Thoracic aorta (tissue), 2 donors: ENCODE measurements at places on chromosomes 11 and 22. TPM values are rescaled to one million over a fixed set of nuclear protein-coding genes. Genes with fewer than 3 reads are reported as not detected.

CD3D gene
- total RNA-seq, result 1.6 TPM

- no peak for DNase-seq
Observed at GRCh38 chr11:1271927-1272326, 37.5 kb downstream of the TOLLIP start.

DNA sequence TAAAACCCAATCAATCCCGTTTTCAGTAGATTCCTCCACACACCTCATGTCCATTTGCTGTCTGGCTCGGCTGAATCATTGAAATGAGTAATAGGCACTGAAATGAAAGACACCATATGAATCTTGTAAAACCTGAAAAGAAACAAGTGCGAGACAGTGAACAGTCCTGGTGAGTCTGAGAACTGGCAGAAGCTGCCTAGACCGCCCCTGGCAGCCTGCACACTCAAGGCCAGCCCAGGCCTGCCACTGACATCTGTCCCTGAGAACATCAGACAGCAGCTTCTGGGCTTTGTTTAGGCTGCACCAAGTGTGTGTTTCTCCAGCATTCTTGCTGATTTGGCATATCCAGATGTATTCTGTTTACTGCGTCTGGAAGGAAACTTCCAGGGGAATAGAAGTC is 44.8 kb downstream of the ENDOD1 start:
- DNase-seq, result no peak

NXPE1 gene
- total RNA-seq, result not detected

MAP6 gene
- 15.6 TPM for total RNA-seq

CHRDL2 gene
- 1.9 TPM for total RNA-seq

DNA sequence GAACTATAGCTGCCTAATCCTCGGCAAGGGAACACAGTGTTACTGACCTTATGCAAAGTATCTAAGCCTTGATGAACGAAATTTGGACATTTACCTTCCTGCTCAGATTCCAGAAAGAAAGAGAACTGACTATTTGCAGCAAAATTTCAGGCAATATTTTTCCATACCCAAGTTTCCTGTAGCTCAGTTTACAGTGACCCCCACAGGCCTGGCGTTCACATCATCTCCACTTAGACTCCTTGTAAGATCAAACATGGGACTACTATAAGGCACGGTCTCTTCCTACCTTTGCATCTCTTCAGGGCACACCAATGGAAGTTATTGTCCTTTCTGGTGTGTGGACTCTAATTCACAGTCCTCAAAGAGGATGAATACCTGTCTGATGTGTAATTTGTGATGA is 21.1 kb downstream of the MS4A6A start:
- no peak for DNase-seq

- no peak for DNase-seq
Observed at GRCh38 chr11:84906995-84907394, 720.1 kb downstream of the DLG2 start.

DNA sequence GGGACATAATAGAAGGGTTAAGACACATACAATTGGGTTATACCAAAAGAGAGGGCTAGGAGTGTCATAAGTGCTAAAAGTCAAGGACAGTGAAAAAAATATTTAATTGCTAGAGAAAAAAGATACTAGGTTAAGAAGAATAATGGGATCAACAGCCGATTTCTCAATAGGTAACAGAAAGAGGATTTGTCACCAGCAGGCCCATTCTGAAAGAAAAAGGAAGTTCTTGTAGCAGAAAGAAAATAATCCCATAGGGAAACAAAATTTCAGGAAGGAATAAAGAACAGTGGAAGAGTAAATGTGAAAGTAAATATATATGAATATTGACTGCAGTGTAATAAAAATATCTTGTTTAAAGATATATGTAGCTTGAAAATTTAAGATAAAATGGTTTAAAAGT is 43.3 kb upstream of the ADORA2A start:
- DNase-seq, result no peak
